SIG-M5 (cell line): ENCODE measurements at places on chromosomes 1 and 21.
A peak's percentile ranks its signal among the peaks of the same experiment; 100 is the strongest.

DNA sequence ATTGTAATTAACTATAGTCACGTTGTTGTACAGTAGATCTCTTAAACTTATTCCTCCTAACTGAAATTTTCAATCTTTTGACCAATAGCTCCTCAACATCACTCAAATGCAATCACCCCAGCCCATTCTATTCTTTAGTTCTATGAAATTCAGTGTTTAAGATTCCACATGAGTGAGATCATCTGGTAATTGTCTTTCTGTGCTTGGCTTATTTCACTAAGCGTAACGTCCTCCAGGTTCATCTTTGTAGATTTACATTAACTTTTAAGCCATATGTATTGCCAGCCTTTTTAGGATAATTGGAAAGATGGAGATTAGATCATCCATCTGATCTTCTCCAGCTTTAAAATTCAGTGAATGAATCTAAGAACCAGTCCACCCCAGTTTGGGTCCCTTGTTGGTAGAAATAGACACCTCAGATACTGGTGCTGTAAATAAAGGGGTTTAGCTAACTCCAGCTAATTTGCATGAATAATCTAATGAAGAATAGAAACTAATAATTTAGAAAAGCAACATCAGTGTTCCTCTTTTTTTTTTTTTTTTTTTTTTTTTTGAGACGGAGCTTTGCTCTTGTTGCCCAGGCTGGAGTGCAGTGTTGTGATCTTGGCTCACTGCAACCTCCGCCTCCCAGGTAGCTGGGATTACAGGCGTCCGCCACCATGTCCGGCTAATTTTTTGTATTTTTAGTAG, 7.0 kb downstream of the S100A10 start:
- DNase-seq, result no peak

- DNase-seq, result no peak
Observed at GRCh38 chr1:21673277-21673780, 4.2 kb upstream of the RAP1GAP start.

DNA sequence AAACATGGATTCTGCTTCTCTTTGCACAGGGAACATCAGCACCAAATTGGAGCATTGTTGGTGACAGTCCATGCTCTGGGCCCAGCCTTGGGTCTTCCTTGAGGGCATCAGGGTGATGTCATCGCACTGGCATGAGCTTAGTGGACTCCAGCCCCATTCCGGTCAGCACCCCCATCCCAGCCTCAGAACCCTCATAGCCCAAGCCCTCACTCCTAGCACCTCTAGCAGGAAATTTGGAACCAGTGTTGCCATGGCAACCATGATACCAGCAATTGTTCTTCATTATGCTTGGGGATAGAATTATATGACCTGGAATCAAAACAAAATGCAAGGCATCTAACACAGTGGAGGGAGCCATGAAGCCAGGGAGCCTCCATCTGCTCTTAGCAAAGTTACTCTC, 83.1 kb downstream of the VWA5B1 start:
- DNase-seq, result no peak

DNA sequence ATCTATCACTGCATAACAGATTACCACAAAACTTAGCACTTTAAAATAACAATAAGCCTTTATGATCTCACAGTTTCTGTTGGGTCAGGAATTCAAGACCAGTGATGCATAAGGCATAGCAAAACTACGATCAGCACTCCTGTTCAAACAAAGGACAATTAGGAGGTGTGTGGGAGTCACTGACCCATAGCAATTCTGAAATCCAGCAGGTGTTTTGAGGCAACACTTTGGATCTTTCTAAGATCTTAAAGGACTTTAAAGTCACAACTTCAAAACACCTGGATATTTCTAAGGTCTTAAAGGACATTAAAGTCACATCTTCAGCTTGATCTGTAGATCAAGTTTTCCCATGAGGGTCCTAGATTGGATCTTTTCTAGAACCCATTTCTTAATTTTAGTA, 35.3 kb downstream of the AKT3 start:
- no peak for DNase-seq

DNA sequence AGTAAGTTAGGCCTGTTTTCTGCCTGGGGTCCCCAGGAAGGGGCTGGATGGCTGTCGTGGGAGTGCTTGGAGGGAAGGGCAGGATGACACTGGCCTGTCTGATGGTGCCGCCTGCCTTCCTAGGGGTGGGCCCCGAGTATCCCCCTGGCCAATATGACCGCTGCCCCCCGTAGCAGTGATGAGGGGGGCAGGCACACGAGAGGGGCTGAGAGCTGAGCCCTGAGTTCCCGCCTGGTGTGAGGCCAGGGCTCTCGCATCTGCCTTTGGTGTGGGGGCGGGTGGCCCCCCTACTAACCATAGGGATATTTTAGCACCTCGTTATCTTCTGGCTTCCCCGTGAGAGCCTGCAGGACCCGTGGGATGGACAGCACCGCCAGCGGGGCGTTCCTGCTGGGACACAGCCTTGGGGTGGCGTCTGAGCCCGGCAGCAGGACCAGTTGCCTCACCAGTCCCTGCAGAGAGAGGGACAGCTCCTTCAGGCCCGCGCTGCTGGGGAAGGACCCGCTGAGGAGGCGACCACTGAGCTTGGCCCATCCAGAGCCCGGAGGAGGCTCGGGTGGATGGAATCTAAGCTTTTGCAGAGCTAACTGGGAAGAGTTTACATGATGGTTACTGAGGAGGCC, 10.4 kb downstream of the KRTAP10-1 start:
- no peak for DNase-seq

- no peak for DNase-seq
Observed at GRCh38 chr1:63074321-63074720, 248.0 kb upstream of the FOXD3 start.

DNA sequence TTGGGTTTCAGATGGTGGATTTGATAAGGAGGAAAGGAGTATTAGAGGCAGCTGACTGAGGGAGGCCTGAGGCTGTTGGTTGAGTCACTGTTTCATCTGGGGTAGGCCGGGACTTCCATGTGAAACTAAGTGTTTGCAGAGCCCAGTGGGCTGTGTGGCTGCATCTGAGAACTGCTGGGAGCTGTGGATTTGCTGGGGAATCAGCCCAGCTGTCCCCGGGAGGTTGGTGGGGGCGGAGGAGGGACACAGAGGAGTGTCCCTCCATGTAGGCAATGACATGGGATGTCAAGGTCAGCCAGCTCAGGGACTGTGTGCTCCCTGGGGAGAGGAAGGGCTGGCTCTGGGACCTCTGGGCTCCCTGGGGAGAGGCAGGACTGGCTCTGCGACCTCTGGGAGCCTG, 36.4 kb downstream of the SLC2A7 start:
- no peak for DNase-seq

GRCh38 chr1:212293579-212293978, 8.4 kb downstream of the PPP2R5A start:
- DNase-seq, result no peak

- DNase-seq, result no peak
Observed at GRCh38 chr1:178650934-178651511, 74.0 kb upstream of the RALGPS2 start.

GRCh38 chr1:198699167-198700015, 60.6 kb downstream of the PTPRC start:
- no peak for DNase-seq

- DNase-seq, result peak; percentile 96
Observed at GRCh38 chr1:157437296-157437695, 115.0 kb downstream of the FCRL5 start.

DNA sequence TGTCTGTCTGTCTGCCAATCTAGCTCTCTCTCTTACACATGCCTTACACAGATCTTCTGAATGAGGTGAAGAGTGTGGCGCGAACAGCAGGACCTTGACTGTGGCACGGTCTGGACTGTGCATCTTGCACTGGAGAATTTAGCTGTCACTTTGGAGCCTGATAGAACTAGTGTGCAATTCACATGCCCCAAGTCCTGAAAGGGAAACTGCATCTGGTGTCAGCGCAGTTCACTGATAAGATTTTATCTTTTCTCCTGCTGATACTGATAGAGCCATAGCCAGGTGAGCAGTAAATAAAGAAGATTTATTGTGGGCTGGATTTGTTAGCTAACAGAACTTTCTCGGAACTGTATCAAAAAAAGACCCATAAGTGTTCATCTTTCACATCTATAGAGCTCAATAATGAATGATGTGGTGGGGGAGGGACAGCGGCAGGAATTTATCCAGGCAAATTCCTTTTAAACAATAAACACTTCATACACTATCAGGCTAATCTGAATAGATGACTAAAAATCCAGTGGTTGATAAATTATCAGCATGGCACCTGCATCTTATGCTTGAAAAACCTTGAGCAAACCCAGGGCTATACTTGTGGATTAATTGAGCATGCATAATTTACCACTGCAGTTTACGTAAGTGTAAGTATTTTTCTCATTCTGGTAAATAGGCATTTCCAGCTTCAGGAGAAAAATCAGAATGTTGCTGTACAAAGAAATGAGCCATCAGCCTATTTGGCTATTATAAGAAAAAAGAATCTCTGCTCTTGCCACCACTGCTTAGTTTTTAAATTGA, 104.1 kb downstream of the NTNG1 start:
- no peak for DNase-seq

GRCh38 chr1:235250430-235250829, 77.5 kb downstream of the ARID4B start:
- no peak for DNase-seq

- no peak for DNase-seq
Observed at GRCh38 chr1:39626646-39627045, 12.8 kb downstream of the HEYL start.

DNA sequence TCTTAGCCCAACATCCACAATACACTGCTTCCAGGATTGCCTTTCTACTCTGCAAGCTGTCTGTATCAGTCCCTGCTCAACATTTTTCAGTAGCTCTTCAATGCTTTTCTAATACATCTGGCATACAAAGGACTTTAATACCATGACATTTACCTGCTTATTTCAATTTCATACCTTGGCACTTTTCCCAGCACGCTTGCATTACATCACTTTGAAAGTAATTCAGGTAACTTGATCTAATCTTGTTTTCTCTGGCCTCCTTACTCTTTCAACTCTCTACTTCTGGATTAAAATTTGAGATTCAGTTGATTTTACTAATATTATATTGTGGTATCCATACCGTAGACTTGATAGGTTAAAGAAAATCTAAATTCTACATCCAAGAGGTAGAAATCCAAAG, 103.0 kb downstream of the PTGS2 start:
- DNase-seq, result no peak

DNA sequence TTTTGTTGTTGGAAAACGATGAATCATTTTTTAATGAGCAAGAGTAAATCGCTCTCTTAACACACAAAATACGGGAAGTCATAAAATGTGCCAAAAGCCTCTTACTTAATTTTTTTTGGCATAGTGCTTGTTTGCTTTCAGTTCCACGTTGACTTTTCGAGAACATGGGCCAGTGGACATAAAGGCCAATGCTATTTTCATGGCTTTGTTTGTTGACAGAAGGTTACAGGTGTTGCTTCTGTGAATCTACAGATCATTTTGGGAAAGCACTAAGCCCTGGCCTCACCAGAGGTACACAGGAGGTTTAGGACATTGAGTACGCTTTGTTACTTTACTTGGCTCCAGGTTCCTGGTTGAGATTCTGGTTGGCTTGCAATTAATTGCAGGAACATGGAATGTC, 199.4 kb upstream of the HMCN1 start:
- peak; percentile 34 for DNase-seq

- DNase-seq, result no peak
Observed at GRCh38 chr1:55141295-55141893, 73.8 kb downstream of the USP24 start.

DNA sequence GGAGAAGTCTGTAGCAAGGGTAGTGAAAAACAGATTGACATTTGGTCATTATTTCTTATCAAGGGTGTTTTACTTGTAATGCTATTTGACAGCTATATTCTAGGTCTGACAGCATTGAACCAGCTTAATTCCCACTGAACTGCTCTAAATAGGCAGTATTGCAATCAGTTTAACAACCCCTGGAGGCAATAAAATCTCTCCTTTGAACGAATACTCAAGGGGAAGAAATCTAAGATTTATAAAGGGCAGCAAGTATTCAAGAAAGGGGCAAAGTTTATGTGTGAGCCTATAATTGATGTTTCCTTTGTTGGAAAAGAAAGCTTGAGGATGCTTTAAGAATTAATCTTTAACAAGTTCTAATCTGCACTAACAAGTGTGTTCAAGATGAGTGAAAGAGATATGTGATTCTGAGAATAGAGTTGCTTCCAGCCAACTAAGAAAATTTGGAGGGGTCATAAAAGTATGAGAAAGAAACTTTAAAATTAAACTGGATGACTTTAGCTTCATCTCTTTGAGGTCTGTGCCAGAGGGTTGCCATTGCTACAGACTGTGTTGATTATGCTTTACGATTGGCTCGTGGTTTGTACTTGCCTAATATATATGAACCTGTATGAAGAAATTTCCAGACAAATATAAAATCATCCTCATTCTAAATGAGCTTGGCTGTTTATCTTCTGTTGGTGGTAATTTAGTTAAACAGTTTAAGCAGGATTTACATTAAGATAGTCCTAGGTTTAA, 72.5 kb downstream of the ZNF326 start:
- no peak for DNase-seq

GRCh38 chr1:110928191-110928590, 35.5 kb downstream of the LRIF1 start:
- no peak for DNase-seq

GRCh38 chr1:54701066-54701465, 14.6 kb upstream of the TTC4 start:
- no peak for DNase-seq

DNA sequence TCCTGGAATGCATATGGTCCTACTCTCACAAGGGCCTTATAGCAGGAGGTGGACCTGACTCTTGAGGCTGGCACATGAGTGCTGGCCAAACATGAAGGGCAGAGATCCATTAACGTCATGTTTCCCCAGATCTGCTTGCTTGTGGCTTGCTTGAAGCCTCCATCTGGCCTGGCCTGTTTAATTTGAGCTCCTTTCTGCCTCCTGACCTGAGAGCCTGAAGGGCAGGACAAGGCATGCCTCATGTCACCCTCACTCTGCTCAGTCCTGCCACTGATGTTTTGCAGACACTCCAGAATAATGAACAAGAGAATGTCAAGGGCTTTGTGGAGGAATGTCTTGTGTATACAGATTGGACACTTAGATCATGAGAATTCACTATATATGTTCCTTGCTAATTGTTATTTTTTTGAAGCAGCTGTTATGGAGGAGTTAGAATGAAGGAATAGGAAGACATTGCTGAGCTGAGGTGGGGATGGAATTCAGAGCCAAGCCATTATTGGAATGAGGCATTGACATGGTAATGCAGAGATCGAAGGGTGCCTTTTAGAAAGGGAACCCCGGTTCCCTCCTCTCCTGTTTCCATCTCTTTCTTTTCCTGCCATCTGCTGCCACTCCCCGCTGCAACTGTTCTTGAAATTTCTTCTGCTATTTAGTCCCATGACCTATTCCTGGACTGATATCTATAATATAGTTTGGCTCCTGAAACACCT, 457.0 kb upstream of the PROX1 start:
- DNase-seq, result no peak

DNA sequence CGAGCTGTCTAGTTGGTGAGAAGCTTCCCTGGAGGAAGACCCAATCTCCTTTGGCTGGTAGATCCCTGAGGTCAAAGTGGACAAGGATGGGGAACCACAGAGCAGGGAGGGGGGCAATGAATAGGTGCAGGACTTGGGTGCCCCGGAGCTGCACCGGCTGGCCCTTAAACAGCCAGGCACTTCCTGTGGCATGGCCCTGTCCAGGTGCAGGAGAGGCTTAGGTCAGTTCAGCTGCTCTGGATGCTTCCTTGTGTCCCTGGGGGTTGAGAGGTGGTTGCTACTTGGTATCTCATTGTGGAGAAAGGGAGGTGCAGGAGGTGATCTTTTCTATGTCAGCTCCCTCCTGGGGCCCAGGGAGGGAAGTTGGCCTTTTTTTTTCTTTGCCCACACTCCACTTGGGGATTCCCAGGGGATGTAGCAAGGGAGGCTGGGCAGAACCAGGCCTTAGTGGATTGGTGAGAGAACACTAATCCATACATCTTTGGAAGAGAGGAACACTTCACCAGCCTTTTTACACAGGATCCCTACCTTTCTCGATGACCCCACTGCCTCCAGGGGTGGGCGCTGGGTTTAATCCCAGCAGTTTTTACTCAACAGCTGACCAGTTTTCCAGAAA, 1.2 kb upstream of the ST3GAL3 start:
- DNase-seq, result no peak
